ENCODE measurements at places on chromosomes 3 and 15.

DNA sequence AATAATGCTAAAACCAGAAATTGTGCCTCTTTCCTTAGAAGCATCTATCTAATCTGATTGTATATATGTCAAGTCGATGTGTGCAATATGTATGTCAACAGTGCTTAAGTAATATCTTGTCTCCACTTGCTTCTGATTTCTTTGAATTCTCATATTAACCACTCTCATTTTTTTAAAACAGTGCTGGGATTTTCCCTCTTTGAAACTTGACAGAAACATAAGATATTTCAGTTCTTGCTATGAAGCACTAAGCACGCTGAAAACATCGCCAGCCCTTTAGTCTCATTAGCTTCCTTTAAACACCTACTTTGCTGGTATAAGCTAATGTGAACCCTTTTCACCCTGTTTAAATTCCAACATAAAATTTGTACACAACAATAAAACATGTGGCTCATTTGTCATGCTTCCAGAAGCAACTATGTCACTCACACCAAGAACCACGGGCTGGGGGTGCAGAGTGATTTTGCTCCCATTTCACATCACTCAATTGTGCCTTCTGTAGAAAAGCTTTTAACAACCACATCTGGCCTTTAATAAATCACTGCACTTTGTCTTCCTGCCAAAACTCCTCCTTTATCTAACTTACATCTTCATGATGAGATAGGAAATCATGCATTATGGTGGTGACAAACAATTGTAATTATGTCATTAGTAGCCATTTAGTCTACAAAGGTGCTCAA, 185.2 kb downstream of the FOXP1 start:
- DNase-seq, result no peak

- no peak for DNase-seq
These were observed 151.4 kb upstream of the BCL6 start for GRCh38 chr3:187896646-187897045.

DNA sequence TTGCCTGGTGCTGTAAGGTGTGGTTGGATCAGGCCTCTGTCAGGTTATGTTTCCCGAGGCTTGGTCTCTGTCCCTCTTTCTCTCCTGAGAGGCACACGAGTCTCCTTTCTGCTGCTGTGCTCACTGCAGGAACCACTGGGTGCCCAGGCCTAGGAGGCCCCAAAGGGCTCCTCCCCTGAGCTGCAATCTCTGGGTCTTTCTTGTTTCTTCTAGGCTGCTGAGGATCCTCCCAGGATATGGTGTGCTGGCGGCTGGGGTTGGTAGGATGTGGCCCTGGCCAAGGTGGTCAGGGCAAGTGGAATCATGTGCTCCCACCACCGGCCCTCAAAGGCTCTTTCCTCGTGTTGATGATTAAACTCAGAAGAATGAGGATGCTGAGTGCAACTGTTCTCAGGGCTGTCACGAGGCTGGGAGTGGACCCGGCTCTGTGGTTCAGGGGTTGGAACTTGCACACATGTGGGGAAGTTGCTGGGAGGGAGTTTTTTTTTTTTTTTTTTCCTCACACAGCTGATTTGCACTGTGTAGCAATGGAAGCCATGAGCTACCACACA, 43.6 kb upstream of the CTSH start:
- DNase-seq, result no peak

DNA sequence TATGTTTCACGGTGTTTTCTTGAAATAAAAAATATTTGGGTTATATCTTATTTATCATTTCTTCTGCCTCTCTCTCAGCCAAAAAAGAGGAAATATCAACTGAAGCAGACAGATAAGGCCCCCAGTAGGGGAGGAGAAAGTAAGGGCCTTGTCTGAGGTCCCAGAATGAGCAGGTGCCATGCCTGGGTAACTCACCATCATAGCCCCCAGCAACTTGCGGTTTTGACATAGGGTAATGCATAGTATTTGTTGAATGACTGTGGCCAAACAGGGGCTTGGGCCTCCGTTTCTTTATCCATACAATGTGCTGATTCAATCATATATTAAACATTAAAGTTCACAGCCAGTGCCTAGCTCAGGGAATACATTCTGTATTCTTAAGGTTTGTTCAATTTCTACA, 119.6 kb downstream of the ABI3BP start:
- no peak for DNase-seq

- DNase-seq, result no peak
These were observed 45.8 kb downstream of the PARP15 start for GRCh38 chr3:122623031-122623829.

GRCh38 chr15:91528801-91529200, 324.7 kb upstream of the SLCO3A1 start:
- DNase-seq, result no peak

GRCh38 chr3:159635047-159635641, 353.5 kb upstream of the IL12A start:
- DNase-seq, result no peak

DNA sequence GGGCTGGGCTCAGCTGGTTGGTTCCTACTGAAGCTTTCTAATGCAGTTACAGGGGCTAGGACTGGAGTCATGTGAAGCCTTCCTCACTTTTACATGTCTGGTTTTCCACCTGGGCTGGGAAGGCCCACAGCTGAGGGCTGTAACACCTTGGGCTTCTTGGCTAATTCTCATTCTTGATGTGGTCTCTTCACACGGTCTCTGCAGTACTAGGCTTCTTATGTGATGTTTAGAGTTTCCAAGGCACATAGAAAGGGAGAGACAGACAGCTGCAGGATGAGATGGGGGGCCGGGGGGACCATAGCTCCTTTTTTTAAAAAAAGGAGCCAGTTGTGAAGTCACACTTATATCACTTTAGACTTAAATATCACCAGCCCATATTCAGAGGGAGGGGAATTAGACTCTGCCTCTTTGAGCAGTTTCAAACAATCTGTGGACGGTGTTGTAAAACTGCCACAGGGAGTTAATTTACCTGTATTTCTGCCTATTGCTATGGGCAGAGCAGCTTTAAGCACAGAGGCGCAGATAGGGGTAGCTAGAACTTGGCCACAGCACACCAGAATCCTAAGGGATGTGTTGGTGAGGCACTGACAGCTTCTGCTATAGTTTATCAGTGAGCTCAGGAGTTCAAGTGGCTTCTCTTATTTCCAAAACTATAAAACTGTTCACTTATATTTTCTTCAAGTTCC, 46.7 kb downstream of the NKIRAS1 start:
- DNase-seq, result no peak

GRCh38 chr15:57596978-57597377, 5.3 kb downstream of the MYZAP start:
- DNase-seq, result no peak

All from NCI-H1436 (cell line).